ENCODE measurements at places on chromosomes 11 and 22.

- DNase-seq, result no peak
Observed at GRCh38 chr11:128904656-128905344, 13.6 kb downstream of the KCNJ5 start.

GRCh38 chr11:59643390-59643789 lies 25.4 kb downstream of the PATL1 start:
- no peak for DNase-seq

GRCh38 chr22:48511211-48511610 lies 1316.5 kb downstream of the BRD1 start:
- no peak for DNase-seq

DNA sequence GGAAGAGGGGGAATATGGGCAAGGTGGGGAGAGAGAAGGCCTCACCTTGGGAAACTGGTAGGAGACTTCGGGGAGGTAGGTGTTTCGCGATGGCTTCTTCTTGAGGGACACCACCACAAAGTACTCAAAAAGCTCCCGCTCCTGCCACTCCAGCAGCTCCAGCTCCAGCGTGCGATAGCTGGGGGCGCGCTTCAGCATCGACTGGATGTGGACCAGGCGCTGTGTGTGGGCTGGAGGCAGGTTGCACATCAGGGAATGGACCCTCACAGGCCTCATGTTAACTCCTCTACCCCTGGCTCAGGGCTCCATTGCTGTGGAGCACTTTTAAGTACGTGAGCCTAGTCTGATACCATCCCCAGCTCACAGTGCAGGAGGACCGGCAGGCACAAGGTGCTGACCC lies 29.9 kb downstream of the RPL27A start:
- no peak for DNase-seq

DNA sequence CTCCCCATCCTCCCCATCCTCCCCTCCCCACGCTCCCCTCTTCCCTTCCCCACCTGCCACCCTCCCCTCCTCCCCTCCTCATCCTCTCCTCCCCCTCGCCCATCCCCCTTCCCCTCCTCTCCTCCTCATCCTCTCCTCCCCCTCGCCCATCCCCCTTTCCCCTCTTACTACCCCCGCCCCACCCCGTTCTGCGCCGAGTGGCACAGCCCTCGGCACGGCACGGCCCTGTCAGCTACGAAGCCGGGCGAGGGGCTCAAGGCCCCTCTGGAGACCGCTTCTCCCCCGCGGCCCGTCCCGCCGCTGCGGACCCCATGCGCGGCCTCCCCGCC lies 449.9 kb downstream of the OPCML start:
- DNase-seq, result no peak

DNA sequence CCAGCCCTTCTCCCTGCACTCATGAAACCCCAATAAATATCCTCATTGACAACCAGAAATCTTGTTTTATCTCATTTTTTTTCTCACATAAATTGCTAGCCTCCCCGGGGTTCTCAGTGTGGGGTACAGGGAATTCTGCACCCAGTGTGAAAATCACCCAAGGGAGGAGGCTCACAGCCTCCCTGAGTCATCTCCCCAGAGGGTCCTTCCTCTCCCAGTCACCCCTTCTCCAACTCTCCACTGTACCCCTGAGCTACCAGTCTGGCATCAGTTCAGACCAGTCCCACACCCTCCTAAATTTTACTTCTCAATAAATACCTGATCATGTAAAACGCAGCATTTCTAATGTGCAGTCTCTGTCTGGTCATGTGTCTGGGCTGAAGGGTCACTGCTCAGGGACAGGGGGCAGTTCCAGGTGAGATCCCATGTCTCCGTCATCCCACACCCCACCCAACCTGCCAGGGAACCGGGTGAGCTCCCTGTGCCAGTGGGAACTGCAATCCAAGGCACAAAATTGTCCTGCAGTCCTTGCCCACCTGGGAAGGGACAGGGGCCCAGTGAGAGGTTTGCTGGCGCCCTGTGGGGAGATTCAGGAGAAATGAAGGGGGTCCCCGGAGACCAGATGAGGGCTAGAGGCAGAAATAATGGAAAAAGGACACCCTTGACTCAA lies 8.3 kb downstream of the IGLL5 start:
- DNase-seq, result no peak

DNA sequence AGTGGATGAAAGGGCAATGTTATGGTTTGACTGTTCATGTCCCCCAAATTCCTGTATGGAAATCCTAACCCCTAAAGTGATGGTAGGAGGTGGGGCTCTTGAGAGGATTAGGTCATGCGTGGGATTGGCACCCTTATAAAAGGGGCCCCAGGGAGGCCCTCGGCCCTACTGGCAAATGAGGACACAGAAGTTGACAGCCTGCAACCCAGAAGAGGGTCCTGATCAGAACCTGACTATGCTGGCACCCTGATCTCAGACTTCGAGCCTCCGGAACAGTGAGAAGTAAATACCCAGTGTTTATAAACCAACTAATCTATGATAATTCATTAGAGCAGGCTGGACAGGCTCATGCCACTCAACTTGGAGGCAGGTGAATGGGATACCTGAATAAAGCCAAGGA lies 8.7 kb downstream of the IFITM10 start:
- no peak for DNase-seq

DNA sequence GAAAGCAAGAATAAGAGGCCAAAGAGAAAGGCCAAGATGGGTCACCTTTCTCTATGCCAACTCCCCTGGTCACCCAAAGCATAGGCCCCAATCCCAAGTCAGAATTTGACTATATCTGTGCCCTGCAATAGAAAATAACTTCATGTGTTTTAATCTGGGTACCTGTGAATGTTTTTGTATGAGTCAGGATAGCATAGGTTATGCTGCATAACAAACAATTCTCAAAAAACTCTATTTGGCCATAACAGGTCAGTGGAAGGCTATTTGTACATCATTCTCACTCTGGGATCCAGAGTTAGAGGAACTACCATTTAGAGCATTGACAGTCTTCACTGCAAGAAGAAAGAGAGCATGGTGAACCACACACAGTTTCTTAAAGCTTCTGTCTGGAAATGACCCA lies 167.3 kb downstream of the DBX1 start:
- no peak for DNase-seq

DNA sequence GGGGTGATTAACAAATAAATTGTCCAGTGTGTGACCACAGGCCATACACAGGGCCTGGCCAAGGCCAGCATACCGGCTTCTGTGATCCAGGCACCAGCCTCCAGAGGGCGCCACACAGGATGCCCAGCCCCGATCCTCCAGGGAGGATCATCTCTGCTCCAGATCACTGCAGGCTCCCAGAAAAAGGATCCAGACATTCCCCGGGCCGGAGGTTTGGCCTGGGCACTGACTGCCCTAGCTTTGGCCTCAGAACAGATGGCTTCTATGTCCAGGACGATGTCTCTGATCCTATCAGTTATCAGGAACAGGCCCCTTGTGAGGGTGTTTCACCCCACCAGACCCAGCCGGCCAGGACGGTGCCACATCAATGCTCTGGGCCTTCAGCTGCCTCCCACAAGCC lies 74.5 kb upstream of the LMO1 start:
- peak; percentile 35 for DNase-seq

DNA sequence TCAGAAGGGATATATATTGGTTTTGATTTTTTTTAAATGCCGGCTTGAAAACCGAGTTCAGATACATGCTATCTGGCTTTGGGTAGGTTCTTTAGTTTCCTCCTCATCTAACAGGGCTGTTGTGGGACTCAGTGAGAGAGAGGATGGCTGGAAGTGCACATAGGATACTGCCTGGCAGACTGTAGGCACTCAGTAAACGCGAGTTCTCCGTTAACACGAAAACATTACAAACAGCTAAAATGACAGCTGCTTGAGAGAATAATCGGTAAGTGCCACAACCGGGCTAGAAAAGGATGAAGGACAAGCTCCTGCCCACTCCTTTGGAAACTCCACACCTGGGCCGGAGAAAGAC lies 369 bp downstream of the XRRA1 start:
- no peak for DNase-seq

DNA sequence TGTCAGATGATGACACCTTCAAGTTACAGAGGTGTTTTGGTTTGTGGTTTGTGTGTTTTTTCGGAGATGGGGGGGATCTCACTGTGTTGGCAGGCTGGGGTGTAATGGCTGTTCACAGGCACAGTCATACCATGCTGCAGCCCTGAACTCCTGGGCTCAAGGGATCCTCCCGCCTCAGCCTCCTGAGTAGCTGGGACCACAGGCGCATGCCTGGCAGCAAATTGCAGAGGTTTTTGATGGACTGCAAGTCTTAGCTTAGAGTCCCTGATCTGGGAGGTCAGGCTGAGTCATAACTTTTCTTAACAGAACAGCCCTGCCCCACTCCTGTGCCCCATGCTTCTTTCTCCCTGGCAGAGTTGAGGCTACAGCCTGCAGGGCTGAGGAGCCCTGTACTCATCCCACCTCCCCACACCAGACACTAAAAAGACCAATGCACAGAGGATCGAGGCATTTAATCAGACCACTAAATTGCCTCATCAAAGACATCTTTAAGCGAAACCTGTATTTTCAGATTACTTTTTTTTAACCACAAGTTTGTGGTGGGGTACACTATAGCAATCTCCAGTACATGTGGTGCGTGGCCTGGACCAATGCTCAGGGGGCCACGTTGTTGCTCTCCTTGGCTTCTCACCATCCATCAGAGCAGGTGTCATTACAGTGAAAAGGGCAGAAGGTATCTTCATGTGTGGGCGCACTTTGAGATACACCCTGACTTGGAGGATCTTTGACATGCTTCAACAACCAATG lies 17.1 kb upstream of the ADORA2A start:
- no peak for DNase-seq

DNA sequence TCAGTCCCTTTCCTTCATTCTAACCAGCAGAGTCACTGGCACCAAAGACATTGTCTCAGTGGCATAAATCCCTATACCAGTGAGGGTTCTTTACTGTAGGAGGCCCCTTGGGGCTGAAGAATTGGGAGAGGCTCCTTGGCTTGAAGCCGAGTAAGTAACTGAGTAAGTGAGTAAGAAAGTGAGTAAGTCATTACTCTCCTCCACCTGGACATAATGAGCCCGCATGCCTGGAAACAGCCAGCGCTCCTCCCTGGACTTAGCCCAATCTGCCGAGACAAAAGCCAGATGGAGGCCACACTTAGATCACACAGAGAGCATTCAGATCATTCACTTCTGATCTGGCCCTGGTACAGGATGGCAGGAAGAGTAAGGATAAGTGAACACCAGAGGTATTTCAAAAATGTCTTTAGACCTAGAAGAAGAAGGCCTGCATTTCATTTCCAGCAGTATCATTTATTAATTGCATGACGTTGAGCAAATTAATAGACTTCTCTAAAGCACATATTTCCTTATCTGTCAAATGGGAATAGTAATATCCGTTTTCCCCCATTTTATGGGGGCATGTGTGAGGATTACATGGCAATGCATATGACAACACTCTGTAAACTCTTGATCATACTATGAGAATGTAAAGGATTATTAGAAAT lies 8.2 kb upstream of the MICAL3 start:
- no peak for DNase-seq

GRCh38 chr11:15605094-15605493 lies 490.4 kb downstream of the INSC start:
- DNase-seq, result no peak

DNA sequence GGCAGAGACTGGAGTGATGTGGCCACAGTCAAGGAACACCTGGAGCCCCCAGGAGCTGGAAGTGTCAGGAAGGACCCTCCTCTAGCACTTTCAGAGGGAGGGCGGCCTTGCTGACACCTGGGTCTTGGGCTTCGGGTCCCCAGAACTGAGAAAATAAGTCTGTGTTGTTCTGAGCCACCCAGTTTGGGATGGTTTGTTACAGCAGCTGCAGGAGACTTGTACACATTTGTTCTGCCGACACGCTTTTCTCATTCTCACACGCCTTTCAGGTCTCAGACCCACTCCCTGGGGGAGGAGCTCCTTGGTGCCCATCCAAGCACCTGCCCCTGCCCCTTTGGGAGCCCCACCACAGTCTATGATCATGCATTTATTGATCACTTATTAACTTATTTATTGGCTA lies 47.2 kb upstream of the SMIM38 start:
- DNase-seq, result no peak

GRCh38 chr11:69934861-69935494 lies 115.8 kb upstream of the FGF3 start:
- DNase-seq, result no peak

DNA sequence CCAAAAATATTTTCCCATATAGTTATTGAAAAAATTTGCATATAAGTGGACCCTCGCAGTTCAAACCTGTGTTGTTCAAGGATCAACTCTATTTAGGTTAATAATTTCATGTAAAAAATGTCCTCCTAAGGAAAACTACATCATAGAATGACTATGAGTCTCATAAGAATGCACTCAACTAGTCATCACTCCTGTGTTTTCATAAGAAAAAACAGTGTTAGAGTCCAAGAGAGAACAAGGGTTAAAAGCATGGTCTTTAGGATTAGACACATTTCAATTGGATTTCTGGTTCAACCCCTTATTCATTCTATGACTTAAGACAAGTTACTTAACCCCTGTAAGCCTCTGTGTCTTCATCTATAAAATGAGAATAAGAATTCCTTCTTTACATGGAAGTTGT lies 5.1 kb downstream of the PARVA start:
- DNase-seq, result no peak

DNA sequence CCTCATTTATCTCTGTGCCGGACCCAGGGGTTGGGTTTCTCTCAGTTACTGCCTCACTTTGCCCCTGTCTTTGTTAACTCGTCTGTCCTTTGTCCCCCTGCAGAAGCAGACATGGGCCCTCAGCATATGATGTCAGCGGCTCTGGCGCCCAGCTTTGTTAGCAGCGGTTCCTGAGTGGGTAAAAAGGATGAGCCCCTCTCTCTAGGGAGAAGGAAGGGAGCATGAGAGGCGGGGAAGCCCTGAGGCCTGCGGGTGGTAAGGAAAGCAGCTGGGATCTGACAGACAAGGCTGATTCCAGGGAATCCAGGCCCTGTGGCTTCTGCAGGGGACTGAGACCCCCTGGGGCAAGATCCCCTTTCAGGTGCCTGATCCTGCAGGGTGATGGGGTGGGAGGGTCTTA lies 51.7 kb downstream of the MCM5 start:
- DNase-seq, result no peak

DNA sequence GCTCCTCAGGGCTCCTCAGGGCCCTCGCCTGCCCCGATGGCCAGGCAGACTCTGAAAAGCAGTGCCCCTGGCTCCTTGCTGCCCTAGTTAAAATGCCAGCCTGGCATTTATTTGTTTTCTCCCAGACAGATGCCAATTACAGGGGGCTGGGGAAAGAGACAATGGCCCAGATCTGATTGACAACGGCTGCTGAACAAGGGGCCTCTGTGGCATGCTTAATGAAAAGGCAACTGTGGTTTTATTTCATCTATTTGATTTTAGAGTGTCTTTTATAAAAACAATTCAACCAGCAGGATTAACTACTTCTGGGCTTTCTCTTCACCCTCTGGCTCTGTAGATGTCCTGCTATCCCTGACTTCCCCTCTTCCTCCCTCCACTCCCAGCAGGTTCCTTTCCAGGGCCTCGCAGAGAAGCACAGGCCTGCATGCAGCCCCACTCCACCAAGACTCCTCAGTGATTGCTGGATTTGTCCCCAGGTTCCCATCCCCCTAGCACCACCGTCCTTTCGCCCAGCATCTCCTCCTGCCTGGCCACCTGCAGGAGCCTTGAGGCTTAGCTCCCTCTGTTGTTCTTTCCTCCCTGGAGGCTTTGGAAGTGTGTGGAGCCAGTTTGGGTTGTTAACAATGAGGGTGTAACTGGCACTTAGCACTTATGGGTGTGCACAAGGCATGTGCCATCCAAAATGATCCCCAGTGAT lies 171.1 kb downstream of the TENM4 start:
- DNase-seq, result no peak
